Activated CD4-positive, alpha-beta T cell treated with anti-CD3 and anti-CD28 coated beads for 1 hour (primary cell): ENCODE measurements at places on chromosomes 2 and 18.

DNA sequence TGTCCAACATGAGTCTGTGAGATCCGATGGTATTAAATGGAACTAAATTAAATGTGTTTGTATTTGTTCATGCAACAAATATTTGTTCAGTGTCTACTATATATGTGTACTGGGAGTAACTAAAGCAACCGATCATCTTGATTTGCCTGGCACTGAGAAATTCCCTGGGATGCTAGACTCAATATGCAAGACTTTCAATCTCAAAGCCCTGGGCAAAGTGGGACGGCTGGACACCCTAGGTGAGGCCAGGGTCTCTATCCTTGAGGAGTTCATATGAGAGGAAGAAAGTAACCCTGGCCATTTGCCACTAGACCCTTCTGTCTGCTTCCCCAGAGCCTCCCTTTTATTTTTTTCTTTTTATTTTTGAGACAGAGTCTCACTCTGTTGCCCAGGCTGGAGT is 44.0 kb upstream of the HPCAL1 start:
- DNase-seq: no peak

- DNase-seq: no peak
Observed at GRCh38 chr2:128710729-128711128, 392.1 kb upstream of the HS6ST1 start.

- DNase-seq: no peak
Observed at GRCh38 chr18:564708-565561, 15.2 kb upstream of the CETN1 start.

DNA sequence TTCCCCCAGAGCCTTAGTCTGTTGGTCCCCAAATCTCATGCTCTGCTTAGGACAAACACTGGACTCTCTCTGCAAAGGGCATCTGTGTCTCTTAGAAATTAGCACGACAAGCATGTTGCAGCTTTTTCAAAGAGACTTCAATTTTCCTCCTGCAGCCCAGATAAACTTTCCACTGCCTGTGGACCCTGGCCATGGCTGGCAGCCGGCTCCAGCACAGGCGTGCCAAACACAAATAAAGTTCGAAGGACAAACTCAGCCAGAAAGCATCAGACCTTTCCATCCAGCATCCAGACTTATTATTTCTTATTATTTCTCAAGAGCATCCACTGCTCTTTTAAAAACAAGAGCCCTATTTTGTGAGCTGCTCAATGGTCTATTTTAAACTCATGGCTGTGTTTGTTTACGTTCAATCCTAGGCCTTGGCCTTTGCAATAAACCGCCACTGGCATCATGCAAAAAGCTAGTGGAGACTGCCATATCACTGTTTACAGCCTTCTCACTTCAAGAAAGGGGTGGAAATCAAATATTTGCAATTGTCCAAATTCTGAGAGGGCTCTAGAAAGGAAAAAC is 300.8 kb downstream of the BCL11A start:
- DNase-seq: no peak

DNA sequence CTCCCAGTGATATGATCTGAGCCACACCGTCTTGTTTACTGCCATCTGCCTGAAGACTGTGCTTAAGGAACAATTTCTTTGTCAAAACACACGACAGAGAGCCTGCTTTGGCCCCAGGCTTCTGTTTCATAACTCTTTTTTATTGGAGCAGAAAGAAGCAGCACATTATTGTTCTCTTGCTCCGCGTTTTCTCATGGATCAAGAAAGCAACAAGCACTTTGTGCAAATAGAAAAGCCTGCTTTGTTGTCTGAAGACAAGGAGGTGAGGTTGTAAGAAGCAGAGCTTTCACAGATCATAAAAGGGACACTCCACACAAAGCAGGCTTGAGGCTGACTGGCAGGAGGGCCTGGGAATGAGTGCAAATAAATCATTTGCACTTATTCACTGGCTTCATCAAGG is 118.3 kb upstream of the FAM136A start:
- no peak for DNase-seq

DNA sequence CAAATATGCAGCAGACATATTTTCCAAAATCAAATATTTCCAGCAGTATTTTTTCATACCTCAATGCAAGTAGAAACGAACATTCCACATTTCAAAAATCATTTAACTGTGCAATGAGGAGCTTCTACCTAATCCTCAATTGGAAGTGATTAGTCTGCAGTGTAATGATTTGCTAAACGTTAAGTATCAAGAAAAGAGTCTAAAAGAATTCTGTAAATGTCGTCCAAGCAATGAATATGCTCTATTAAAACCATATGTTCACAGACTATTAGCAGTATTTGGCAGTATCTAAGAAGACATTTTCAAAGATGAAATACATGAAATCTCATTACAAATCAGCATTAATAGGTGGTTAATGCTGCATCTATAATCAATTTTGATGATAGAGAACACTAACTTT is 15.9 kb downstream of the DYM start:
- no peak for DNase-seq
